AG04450 (cell line): ENCODE measurements at places on chromosomes 1 and 21.
A peak's percentile ranks its signal among the peaks of the same experiment; 100 is the strongest.

DNA sequence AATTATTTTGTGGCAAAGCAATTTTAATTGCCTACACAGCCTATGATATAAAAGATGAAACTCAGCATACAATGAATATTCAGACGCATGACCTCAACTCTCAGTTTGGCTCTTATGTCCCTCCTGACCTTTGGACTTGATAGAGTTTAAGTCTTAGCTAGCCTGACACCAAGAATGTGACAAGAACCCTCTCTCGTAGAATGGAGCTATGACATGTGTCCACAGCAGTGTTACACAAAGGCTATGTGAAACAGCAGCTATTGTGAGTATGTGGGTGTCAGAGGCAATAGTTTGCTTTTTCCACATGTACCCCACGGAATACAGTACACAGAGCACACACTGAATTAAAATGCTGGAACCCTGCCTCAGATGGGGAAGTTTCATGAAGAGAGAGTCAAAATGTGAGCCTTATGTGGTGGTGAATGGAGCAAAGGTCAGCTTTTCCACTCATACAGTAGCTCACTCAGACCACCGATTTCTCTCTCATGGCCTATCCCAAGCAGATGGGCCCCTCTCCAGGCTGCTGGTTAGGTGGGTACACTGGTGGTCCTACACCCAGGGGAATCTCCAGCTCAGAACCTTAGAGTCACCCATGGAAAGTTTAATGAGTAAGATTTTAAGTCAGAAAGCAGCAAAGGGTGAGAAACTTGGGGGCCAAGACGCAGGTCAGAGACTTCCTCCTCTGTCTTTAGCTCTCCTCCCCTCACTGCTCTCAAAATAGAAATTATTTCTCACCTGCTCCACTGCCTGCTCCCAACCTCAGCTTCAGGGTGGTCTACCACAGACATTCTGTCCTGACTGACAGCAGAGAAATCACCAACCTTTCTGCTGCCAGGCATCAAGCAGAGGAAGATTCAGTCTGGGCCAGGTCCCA, 10.1 kb upstream of the XCL2 start:
- no peak for DNase-seq

DNA sequence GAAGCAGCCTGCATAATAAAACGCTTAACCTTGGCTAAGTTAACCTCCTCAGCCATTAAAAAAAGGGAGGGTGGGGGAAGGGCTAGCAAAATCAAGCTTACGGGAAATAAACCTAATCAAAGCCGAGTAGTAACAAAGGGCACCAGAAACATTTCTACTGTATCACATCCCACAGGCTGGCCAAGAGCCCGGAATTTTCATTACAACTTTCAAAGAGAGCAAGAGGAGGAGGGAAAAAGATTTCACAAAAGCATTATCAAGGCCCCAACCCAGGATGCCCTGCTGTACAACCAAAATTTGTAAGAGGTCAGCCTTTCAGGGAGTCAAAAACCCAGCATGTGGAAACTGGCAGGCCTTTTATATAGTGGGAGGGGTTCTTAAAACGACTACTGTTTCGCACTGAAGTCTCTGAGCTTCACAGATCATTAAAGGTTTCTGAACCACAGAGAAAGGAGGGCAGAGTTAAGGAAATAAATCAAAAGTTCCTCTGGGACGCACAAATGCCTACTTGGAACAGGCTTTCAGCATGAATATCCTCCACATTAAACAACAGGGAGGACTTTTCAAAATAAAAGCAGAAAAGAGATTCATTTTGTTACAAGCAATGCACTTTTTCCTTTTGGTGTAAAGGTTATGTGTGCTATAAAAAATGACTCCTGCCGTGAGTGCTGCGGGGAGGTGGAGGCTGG, 90.4 kb downstream of the SLC45A1 start:
- peak; percentile 66 for DNase-seq

DNA sequence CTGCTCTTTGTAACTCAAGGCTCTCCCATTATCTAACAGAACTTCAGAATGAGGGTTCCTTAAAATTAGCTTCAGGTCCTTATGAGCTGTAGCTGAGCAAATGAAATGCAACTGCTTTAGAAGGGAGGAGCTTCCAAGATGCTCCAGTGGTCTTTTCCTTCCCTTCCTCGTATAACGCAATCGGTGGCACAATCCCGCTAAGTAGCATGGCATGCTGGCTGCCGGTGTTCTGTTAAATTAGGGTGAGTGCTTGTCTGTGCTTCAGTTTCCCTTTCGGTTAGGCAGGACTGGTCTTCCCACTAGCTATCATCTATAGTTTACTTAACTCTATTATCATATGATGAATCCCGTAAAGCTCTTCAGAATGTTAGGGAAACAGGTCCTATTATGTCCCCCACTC, 917 bp downstream of the KIAA0040 start:
- DNase-seq = no peak

DNA sequence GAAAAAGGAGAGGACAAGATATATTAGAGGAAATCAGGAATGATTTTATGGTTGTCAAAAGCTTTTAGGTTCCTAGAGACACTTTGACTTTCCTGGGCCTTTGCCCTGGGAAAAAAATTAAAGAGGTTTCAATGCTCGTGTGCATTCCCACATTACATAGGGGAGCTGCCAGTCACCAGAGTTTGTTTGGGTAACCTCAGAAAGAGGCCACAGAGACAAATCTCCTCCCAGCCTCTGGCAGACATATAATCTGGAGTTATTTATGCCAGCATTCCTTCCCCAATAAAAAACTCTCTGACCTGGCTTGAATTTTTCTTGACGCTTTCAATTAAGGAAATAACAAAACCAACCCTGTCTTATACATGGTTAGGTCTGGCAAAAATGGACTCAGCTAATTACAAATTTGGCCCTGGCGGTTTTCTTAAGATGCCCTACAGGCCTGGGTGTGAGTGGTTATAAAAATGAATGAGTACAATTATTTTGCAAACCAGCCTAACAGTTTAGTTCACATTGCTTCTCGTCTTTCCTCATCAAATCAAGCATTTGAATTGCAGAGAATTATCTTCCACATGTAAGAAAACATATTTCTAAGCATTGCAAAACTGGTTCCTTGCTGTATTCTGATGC, 63.7 kb downstream of the WLS start:
- DNase-seq = no peak

DNA sequence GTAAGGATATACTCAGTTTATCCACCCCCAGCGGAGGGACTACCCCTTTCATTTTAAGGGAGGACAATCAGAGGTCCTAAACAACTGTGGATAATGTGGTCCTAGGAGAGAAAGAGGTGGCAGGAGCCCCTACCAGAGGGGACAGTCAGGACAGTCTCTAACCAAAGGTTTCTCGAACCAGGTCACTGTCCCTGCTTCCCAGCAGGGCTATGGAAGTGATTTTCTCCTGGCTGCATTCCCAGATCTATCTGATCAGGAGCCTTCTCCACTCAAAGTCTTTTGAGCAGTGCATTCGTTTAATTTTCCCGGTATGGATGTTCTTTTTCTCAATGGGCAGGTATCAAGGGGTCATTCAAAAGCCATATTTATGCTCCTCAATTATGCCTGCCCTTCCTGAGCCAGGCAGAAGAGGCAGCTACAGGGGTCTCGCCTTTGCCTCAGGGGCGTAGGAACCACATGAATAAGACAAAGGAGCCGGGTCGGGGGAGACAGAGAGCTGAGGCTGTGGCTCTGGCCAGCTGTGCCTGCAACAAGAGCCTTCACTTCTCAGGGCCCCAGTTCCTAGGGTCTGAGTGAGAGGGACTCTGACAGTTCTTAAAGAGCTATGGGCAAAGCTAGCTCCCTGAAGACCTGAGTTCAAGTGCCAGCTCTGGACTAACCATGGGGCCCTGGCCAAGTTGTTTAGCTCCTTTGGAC, 62.5 kb upstream of the DMRTB1 start:
- DNase-seq = no peak

GRCh38 chr21:35135481-35135880, 86.4 kb upstream of the RUNX1 start:
- DNase-seq = no peak

DNA sequence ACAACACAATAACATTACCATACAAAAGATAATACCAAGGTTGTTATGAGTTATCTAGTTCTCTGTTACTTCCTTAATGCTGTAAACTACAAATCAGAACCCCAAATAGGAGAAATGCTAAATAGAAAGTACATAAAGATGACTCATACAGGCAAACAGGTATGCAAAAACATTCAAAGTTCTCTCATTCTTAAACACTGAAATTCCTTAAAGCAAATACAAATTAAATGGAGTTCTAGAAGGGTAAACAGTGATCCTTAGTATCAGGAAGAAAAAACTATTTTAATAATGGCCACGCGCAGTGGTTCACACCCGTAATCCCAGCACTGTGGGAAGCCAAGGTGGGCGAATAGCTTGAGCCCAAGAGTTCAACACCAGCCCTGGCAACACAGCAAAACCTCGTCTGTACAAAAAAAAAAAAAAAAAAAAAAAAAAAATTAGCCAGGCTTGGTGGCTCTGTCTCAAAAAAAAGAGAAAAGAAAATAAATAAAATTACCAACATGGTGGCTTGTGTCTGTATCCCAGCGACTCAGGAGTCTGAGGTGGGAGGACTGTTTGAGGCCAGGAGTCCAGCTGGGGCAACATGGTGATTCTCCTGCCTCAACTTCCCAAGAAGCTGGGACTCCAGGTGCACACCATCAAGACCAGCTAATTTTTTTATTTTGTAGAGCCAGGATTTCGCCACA, 17.5 kb downstream of the FBXO42 start:
- DNase-seq = no peak
